NCI-H1694 (cell line): ENCODE measurements at places on chromosomes 11 and 22.

DNA sequence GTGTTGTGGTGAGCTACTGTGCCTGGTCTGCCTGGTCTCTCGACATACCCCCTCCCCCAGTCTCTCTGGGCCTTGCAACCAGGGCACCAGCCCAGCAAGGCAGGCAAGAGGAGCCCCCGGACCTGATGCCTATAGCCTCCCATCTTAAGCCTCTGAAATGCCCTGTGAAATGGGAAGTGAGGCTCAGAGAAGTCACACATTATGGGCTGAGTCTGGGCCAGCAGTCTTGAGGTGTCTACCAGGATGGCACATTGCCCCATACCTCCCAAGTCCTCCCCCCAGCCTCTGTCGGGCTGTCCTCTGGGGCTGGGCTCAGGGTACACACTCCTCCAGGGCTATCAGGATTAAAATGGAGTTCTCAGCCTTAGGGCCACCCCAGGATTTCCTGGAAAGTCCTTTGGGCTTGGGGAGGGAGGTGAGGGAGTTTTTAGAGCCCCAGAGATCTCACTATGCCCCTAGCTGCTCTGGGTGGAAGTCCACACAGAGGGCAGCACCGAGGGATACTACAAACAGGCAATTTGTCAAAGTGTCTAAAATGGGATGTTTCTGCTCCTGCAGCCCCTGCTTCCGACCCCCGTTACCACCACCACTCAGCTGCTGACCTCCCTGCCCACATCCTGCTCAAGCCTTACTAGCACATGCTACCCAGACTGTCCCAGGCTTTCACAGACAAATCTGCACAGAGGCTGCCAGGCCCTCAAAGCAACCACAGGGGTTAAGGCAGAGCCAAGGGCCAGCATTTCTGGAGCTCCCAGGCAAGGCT lies 3.1 kb upstream of the SH3BP1 start:
- no peak for DNase-seq

- DNase-seq = no peak
Observed at GRCh38 chr11:66728693-66729385, at the start of gene SPTBN2. SPTBN2 (minus strand) TSS chr11:66729216; CDS start chr11:66721240, 7,976 bp downstream.

DNA sequence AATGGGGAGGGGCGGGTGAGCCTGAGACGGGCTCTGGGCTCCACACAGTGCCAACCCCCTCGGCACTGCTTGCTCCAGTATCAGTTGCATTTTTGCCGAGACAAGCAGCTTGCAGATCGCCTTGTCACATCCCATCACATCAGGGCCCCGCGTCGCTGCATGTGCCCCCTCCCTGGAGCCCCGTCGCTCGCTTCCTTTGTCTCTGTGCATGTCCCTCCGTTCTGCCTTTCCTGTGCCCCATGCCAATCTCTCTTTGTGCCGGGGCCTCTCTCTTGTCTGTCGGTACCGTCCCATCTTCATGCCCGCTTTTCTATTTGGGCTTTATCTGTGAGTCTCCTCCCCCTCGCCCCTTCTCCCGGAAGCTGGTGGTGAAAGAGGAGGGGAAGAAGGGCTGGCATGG lies 202.2 kb downstream of the CEP164 start:
- DNase-seq = no peak

DNA sequence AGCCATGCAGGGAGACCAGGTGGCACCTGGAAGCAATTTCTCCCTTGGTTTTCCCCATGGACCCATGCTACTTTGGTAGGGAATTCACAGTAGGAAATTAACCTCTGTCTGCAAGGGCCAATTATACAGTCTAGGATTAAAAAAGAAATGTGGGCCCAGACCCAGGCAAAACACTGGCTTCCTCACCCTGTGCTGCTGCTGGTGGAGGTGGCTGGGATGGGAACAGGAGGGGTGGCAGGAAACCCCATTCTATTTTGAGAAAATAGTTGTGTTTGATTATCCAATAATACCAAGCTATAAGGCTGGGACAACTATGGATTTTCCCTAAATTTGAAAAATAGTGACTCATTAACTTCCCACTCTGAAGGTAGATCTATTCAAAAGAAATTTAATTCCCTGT lies 417.0 kb upstream of the NARS2 start:
- DNase-seq = no peak

- DNase-seq = no peak
Observed at GRCh38 chr11:26584818-26585217, 12.8 kb upstream of the MUC15 start.

DNA sequence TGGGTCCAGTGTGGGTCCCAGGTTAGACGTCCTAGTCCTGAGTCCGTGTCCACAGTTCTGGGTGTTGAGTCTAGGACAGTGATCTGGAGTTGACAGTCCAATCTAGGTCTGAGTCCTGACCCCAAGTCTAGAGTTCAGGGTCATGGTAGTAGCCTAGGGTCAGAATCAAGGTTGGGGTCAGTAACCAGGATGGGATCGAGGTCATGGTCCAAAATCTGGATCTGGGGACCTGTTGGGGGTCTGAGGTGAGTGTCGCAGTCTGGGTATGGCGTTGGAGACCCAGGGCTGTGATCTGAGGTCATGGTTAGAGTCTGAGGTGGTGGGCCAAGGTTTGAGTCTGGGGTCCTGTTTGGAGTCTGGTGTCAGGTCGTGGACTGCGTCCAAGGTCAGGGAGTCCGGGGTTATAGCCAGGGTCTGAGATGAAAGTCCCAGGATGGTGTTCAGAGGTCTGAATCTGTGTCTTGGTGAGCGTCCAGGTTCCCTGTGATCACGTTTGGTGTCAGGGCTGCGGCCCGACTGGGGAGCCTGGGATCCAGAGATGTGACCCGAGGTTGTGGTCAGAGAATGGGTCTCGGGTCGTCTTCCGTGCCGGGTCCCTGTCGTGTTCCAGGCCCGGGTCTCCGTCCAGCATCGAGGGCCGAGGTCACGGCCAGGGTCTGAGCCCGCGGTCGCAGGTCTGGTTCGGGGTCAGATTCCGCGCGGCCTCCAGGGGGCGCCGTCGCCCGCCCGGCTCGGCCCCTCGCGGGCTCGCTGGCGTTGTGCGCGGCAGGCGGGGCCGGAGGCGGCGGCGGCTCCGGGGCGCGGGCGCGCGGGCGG lies 432 bp upstream of the GRK2 start:
- DNase-seq = no peak

DNA sequence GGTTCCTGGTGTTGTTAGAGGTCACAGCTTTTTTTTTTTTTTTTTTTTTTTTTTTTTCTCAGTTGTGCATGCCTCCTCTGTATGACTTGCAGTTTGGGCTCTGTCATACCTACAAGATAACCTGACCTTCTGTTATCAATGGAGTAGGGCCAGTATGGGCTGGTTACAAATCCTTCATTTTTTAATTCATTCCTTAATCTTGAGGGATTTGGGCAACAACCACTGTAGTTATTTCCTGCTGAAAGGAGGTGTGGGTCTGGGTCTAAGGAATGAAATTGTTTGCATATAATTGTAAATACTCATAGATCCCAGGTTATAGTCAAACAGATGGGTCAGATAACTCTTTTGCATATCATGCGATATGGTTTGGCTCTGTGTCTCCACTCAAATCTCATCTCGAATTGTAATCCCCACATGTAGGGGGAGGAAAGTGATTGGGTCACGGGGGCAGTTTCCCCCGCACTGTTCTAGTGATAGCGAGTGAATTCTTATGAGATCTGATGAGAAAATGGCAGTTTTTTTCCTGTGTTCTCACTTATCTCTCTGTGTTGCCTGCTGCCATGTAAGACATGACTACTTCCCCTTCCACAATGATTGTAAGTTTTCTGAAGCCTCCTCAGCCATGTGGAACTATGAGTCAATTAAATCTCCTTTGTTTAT lies 14.1 kb upstream of the GLYAT start:
- no peak for DNase-seq

DNA sequence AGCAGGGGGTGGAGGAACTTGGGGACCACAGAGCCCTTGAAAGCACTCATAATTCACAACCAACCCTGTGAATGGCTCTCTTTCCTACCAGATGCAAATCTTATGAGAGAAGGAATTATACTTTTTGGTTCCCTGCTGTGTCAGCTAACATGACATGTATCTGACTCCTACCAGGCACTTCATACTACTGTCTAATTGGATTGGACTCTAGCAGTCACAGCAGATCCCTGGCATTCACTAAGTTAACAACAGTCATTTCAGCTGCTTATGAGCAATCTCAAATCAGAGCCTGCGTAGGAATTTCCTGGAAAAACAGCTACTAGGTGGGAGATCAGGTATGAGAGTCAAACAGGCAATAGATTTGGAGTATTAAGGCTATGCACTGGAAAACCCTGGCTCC lies 11.1 kb upstream of the ENDOD1 start:
- DNase-seq = no peak

- no peak for DNase-seq
Observed at GRCh38 chr11:111759376-111759775, 6.8 kb downstream of the PPP2R1B start.

- no peak for DNase-seq
Observed at GRCh38 chr11:119684361-119685110, 44.5 kb downstream of the NECTIN1 start.

GRCh38 chr22:47202819-47203553 lies 440.5 kb downstream of the TBC1D22A start:
- no peak for DNase-seq

- DNase-seq = no peak
Observed at GRCh38 chr22:20584872-20585638, 77.6 kb downstream of the MED15 start.

DNA sequence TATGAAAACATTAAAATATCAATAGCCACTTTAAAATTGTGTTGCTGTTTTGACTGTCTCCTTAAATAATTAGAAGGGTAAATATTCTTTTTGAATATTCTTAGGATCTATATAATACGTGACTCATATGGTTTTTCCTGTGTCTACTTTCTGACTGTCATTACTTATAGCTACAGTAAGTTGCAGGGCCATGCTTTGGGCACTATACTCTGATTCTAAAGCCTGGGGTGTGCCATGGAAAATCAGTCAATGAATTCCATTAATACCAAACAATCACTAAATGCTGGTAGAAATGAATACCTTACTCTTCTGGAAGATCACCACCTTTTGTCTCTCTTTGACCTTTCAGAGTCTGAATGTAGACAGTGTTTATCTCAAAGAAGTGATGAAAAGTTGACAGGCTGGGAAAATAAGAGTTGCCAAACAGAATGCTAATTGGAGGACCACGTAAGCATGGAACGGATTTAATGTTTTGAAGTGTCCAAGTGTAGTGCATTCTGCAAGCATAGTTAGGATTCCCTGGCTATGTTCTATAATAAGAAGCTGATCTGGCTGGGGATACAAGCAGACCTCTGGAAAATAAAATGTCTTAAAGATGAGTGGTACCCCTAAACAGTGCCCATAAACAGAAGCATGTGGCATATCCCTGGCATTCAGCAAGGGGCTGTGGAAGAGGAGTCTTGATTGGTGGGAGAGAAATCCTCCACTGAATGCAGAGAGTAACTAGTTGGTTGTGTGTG lies 16.8 kb downstream of the LUZP2 start:
- no peak for DNase-seq

DNA sequence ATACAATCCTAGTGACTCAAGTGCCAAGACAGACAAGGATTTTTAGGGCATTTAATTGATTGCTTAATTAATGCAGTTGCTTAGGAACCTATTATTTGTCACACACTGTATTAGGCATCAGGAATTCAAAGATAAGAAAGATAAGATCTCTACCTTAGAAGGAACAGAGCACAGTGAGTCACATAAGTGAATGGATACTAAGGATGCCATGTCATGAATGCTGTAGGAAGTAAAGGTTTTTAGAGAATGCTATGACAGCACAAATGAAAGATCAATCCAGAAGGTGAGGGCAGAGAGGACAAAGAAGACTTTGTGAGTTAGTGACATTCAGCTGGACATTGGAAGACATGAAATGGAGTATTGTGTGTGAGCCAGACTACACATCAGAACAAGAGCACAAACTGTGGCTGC lies 147.9 kb upstream of the DDI1 start:
- no peak for DNase-seq

DNA sequence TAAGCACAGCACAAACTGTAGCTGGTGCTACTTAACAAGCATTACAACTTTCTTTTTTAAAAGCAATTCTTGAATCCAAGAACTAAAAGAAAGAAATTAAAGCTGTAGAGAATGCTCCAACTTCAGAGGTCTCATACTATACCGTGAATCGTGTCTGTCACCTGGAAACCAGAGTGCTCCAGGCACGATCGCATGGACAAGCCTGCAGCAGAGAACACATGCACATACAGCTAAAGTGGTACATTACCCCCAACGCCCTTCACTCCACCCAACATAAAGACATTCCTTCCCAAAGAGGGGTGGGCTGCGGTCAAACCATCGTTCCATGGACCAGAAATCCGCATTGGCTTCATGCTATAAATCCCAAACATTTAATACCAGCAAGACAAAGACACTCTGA lies 31.5 kb downstream of the CHKA start:
- DNase-seq = no peak

- DNase-seq = peak; percentile 24
Observed at GRCh38 chr11:127003260-127003981, 2.9 kb upstream of the KIRREL3 start.

DNA sequence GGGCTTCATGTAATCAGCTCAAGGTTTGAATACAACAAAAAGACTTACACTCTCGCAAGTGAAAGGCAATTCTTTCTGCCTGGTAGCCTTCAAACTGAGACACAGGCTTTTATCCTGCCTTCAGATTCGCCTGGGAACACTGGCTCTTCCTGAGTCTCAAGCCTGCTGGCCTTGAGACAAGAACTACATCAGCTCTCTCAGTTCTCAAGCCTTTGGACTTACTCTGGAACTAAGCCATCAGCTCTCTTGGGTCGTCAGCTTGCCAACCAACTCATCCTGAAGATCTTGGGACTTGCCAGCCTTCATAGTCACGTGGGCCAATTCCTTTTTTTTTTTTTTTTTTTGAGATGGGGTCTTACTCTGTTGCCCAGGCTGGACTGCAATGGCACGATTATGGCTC lies 35.7 kb upstream of the LRRC10B start:
- no peak for DNase-seq

- DNase-seq = no peak
Observed at GRCh38 chr11:62120001-62120400, 3.8 kb upstream of the INCENP start.

DNA sequence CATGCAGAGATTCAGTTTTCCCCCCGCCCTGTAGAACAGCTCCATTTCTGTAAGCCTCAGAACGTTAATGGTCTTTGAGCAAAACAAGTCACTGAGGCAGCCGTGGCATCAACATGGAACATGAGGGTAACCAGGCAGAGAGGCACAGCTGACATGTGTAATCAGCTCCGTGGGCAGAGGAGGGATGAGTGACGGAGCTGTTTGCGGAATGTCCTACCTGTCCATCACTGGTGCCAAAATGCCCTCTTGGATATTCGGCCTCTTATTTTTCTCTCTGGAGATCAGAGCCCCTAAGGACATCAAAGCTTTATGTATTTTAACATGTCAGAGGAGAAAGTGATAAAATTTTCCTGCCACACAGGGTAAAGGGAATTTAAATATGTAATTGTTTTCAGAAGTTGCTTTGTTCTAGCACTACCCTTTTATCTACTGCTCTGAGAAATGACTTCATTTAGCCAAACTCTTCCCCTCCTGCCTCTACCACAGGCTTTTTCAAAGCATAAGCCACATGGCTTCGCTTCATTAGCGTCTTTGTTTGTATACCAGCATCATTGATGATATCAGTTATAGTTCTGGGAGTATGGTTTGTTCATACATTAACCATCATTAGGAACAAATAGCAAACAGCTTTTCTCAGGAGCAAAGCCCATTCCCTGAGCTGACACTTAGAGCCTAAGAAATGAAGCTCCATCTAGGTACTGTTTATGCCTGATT lies 32.9 kb downstream of the C11orf71 start:
- DNase-seq = no peak

GRCh38 chr22:42399315-42400271 lies 32.6 kb downstream of the NFAM1 start:
- DNase-seq = peak; percentile 96

- no peak for DNase-seq
Observed at GRCh38 chr11:7569044-7569443, 55.2 kb downstream of the PPFIBP2 start.

GRCh38 chr11:31813391-31814175 lies 2.5 kb upstream of the PAX6 start:
- DNase-seq = peak; percentile 69

- no peak for DNase-seq
Observed at GRCh38 chr11:125451400-125452124, 44.5 kb downstream of the FEZ1 start.
